Hair follicular keratinocyte (primary cell): ENCODE measurements at places on chromosomes 12 and 14. TPM values are rescaled to one million over a fixed set of nuclear protein-coding genes. Genes with fewer than 3 reads are reported as not detected.

DLGAP5 gene
- total RNA-seq, result 11.9 and 44.8 TPM in 2 replicates

SLC5A8 gene
- total RNA-seq, result 0.08 TPM in 1 of 2 replicates, not detected in the other

PLCZ1 gene
- total RNA-seq, result not detected in 2 replicates

FAM186B gene
- 0.08 and 0.15 TPM in 2 replicates for total RNA-seq

ACACB gene
- total RNA-seq, result 0.55 and 1.0 TPM in 2 replicates

CLEC2B gene
- total RNA-seq, result 0.08 and 1.6 TPM in 2 replicates
